ENCODE measurements at places on chromosomes 3 and 15.

- no peak for DNase-seq
Observed at GRCh38 chr15:37517191-37517895, 417.0 kb upstream of the MEIS2 start.

DNA sequence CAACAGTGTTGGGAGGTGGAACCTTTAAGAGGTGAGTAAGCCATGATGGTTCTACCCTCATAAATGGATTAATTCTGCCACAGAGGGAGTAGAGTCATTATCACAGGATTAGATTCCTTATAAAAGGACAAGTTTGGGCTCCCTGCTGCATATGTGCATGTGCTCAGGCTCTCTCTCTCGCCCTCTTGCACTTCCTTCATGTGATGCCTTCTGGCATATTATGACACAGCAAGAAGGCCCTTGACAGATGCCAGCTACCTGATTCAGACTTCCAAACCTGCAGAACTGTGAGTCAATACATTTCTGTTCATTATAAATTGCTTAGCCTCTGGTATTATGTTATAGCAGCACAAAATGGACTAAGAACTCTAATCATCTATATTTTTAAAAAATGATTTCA lies 205.3 kb downstream of the CTNNB1 start:
- no peak for DNase-seq

GRCh38 chr3:72279631-72280041 lies 494.7 kb upstream of the PROK2 start:
- DNase-seq: no peak

DNA sequence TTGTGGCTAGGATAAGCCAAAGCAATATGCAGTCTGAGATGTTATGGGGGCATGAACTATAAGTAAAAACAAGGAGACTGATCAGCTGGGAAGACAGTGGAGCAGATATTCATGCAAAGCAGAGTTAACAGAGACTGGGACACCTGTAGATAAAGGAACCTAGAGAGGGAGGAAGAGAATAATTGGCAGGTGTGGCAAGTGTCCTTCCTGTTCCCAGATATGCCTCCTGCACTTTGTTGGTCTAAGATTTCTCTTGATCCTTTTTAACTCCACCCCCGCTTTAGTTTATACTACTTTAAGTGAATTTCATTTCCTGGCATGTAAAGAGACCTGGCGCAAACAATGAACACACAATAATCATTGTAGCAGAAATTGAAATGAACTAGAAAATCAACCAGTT lies 169.4 kb downstream of the CNTN6 start:
- no peak for DNase-seq

GRCh38 chr15:83112233-83112955 lies 4.9 kb downstream of the TM6SF1 start:
- no peak for DNase-seq

DNA sequence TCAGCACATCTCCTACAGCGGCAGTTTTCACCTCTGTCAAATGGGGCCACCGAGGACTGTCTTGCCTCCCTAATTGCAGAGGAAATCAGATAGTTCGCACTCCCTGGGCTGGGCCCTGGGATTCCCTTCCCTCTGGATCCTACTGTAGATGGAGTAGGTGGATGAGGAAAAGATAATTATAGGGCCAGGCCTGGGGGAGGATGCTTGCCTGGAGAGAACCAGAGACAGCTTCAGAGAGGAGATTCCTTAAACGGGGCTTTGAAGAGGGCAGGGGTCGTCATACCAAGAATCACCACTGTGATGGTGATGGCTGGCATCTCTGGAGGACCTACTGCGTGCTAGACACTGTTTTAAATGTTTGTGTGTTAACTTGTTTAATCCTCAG lies 50.8 kb upstream of the SLC6A6 start:
- DNase-seq: no peak

DNA sequence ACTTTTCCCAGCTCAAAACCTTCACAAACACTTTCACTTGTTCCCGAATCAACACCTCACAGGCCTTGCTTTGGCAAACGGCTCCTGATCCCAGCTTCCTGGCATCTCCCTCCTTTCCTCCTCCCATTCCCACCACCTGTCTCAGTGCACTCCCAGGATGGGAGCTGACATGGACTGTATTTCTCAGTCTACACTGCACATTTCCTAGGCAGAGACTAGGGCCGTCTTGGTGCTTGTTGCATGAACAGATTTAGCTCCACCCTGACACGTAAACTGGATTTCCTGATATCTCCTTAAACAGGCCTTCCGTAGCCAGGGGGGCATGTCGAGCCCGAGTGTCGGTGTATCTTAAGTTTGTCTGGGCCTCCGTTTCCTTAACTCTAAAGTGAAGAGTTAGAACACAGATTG lies 790 bp upstream of the WHAMM start:
- DNase-seq: no peak

DNA sequence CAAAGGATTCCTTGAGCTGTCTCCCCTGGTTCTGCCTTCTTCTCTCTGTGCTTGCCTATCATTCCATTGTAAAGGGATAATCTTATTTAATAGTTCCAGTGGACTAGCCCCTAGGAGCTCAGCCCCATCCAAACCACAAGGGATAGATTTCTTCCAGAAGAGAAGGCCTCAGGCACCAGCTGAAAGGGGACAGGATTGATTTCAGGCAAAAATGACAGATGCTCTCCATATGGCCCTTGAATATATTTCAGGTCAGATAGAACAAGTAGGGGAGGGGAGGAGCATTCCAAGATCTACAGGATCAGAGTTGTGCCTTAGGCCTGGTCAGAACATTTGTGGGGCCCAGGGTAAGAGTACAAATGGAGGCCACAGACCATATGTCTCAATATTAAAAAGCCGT lies 85.3 kb downstream of the RPLP1 start:
- DNase-seq: no peak

DNA sequence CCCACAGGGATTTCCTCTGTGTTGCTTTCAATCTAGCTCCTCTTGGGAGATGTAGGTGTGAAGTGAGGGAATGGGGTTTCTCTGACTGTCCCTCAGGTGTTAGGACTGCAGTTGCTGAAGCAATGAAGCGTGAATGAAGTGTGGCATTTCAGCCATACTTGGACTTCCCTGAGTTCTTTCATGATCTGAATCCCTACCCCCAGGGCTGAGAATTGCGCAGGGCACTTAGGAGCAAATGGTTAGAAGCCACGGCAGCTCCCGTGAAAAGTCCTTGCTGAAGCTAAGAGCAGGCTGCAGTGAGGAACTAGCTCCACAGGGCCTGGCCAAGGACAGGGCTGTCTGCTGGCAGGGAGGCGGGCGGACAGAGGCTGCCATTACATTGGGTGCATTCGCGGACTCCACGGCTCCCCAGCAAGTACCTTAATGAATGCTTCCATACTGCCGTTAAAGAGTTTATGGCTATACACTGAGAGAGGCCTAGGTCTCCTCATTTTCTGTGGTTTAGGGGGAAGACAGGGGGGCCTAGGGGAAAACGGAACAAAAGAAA lies 69.0 kb upstream of the RAD18 start:
- no peak for DNase-seq

GRCh38 chr3:196968233-196969133 lies at the start of gene PIGZ:
Gene PIGZ, minus strand, starts transcription at chr3:196968833. Its CDS starts 16,802 bp downstream, at chr3:196952031.
- DNase-seq: no peak

DNA sequence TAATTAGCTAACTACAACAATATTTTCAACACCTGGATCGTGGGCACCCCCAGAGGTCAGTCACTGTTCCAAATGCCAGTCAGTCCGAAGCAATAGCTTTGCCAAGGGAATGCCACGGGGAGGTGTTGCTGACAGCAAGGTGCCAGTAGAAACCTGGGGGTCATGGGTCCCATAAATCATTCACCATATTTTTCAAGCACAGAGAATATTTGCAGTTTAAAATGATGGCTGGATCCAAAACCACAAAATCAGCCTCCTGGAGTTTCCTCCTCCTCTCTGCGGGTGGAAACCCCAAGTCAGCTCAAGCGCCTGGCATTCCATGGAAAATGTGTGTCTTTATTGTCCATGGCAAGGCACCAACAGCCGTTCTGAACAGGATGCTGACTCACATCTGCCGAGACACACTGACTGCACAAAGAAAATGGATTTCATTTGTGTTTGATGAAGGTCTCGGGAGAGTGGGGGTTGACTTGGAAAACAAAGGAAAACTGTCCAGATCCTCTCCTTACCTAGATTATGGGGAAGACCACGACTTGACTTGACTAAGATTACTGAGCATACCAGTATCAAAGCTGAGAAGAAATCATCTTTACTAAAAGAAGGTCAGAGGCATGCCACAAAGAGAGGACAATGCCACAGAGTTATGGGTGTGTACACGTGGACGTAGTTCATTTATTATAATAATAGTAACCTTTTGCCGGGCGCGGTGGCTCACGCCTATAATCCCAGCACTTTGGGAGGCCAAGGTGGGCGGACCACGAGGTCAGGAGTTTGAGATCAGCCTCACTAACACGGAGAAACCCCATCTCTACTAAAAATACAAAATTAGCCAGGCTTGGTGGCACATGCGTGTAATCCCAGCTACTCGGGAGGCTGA lies 26.4 kb downstream of the ANXA2 start:
- no peak for DNase-seq

DNA sequence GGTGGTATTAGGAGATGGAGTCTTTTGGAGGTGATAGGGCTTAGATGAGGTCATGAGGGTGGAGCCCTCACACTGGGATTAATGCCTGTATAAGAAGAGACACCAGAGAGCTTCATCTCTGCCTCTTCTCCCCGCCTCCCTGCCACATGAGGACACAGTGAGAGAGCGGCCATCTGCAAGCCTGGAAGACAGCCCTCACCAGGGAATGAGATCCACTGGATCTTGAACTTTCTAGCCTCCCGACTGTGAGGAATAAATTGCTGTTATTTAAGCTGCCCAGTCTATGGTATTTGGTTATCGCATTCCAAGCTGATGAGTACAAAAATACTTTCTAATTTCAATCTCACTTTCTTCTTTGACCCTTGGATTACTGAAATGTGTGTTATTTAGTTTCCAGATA lies 121.4 kb downstream of the OCA2 start:
- DNase-seq: no peak

DNA sequence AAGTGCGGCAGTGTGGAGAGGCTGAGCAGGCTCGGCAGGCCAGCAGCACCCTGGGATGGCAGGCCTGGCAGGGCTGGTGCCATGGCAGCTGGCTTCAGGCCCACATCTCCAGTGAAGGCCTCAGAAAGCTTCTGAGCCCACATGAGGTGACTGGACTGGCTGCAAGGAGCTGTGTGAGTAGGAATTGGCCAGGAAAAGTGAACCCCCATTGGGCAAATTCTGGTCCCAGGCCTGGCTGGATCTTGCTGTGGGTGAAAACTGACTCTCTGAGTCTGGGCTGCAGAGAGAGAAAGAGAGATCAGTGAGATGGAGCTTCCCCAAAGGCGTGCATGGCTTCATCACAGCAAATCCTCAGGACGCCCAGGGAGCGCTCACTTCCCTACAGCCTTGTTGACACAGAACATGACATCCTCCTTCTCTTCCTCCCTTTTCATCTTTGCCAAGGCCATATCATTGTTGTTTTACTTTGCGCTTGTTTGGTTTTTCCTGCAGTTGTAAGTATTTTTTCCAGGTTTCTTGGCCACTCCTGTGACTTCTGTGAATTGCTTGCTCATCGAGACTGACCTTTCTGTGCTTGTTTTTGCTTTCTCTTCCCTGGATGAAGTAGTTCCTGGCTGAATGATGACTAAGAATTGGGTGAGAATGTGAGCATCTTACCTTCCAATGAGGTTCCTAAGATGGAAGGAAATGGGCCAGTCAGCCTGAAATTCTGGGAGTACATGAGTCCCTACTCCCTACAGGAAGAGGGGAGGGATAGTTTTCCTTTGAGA lies 299.1 kb downstream of the TLE3 start:
- no peak for DNase-seq

DNA sequence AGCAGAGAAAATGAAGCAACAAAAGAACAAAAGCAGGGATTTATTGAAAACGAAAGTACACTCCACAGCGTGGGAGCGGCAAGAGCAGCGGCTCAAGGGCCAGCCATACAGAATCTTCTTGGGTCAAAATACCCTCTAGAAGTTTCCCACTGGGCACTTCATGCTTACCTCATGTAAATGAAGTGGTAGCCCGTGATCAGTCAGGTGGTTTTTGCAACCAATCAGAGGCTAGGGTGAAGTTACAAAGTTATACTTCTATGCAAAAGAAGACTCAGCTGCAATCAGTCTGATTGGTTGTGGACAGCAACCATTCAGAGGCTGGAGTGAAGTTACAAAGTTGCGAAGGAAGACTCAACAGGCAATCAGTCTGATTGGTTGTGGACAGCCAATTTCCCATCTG lies 37.8 kb upstream of the TRH start:
- no peak for DNase-seq

- no peak for DNase-seq
Observed at GRCh38 chr15:87573534-87573933, 683.0 kb downstream of the NTRK3 start.

GRCh38 chr3:171234298-171235010 lies 207.9 kb upstream of the SLC2A2 start:
- no peak for DNase-seq

- DNase-seq: no peak
Observed at GRCh38 chr15:57528940-57529565, 62.7 kb upstream of the MYZAP start.

DNA sequence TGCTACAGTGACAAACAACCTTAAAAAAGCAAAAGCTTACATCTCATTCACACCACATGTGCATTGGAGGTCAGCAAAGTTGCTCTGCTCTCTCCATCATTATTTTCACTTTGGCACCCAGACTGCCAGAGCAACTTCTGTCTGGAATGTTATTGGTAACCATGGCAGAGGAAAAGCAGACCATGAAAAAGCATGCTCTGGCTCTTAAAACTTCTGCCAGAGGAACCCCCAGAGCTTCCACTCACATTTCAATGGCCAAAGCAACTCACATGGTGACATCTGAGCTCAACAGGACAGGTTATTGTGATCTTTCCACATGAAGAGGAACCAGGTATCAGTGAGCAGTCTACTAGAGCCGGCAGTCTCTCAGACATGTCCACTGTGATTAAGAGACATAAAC lies 21.9 kb upstream of the FRMD5 start:
- DNase-seq: no peak

GRCh38 chr3:190192087-190192486 lies 71.4 kb upstream of the P3H2 start:
- DNase-seq: no peak

DNA sequence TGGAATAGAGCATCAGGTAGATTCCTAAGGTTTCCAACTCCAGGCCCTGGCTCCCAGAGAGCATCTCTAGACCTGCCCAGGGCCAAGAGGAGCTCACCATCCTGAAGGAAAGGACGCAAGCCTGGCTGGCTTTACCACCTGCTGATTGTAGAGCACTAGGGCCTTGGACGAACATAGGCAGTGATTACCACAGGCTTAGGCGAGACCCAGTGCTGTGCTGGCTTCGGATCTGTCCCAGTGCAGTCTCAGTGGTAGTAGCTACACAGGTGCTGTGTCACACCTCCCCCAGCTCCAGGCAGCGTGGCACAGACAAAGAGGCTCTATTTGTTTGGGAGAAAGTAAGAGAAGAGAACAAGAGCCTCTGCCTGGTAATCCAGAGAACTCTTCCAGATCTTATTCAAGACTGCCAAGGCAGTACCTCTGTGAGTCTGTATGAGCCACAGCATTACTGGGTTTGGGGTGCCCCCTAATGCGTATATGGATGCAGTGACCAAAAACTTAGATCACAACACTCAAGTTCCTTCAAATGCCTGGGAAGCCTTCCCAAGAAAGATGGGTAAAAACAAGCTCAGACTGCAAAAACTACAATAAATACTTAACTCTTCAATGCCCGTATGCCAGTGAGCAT lies 25.4 kb downstream of the ISG20 start:
- no peak for DNase-seq

Measured in stimulated activated CD4-positive, alpha-beta T cell treated with anti-CD3 and anti-CD28 coated beads, TNF-alpha, amount 100 ng/mL, for 48 hours (primary cell).